ENCODE measurements at places on chromosomes 2 and 18.
A peak's percentile ranks its signal among the peaks of the same experiment; 100 is the strongest.

DNA sequence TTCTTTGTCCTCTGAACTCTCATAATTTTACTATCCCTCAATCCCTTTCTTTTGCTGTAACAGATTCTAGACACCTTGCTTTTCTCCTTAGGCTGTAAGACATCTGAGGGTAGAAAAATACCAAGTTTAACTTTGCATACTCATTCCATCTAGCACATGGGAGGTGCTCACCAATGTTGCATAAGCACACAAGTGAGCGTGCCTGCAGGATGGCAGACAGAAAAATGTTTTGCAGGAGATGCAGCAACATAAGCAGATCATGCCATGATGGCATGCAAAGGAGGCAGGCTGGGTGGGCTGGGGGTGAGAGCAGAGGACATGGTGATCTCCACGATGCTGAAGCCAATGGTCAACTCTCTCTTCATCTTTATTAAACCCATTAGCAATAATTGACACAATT lies 24.1 kb downstream of the CYRIA start:
- H3K27ac ChIP-seq = no peak overlapping the region
- 0 out of 2 replicates have a peak, but pooled peaks cover 4% of the 10 kb centered on the region for H3K4me1 ChIP-seq
- H3K4me3 ChIP-seq = no peak overlapping the region
- DNase-seq = no peak
- no peaks in the 10 kb centered on the region for H3K36me3 ChIP-seq
- no peaks in the 10 kb centered on the region for H3K27me3 ChIP-seq

DNA sequence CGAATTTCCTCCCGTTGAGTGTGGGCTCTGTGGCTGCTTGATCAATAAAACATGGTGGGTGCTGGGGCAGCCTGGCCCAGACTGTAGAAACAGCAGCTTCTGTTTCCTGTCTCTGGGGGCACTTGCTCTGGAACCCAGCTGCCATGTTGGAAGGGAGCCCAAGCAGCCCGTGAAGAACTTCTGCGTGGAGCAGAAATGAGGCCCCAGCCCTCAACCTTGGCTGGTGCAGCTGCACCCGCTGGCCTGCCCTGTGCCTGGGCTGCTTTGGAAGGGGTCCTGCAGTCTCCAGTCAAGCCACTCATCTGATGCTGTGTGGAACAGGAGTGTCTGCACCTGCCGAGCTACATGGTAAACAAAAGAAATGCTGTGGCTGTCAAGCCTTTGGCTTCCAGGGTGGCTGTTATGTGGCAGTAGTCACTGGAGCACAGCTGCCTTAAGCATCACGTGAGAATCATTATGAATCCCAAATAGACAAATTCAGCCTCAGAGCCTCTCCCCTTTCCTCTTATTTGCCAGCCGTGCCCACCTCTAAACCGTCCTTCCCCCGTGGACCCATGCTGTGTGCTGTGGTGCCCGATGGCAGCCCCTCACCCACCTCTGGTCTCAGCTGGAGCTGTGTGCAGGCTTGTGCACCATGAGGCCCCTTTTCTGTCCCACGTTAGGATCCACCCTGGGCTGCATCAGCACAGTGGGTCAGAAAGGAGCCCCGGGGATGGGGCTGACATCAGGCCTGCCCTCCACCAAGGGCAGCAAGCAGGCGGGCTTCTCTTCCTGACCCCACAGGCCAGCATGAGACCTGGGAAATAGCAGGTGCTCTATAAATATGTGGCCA lies 134.0 kb upstream of the HDAC4 start:
- H3K27ac ChIP-seq = no peak overlapping the region
- no peaks in the 10 kb centered on the region for H3K27me3 ChIP-seq
- no peaks in the 10 kb centered on the region for H3K4me1 ChIP-seq
- DNase-seq = peak; percentile 5

DNA sequence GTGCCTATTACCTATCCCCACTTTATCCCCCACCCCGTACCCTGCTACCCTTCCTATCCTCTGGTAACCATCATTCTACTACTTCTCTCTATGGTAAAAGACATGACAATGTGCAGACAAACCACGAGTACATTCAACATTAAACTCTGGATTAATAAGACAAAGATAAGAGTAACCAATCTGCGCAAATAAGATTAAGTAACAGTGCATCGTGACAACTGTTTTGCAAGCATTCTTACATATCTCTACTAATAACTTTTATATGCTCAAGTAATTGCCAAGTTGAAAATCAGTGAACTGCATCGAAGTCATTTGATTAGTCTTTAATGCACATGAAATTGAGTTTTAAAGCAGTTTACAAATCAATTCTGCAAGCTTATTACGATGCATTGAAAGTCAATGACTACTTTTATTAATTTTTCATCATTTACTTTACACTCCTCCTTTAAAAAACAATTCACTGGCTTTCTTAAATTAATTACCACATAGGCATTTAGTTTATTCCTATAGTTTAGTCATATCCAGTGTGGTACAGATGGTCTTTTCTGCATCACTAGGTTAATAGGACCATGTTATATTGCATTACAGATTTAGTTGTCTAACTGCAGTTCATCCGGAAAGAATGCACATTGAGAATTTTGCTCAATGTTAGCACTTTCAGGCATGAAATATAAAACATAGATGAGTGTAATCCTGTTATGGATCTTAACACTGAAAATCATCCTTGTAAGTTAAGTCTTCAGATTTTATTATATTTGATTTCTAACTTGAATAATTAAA lies 178.1 kb downstream of the GCA start:
- H3K27me3 ChIP-seq = no peaks in the 10 kb centered on the region
- H3K36me3 ChIP-seq = no peaks in the 10 kb centered on the region
- no peaks in the 10 kb centered on the region for H3K4me1 ChIP-seq
- no peak overlapping the region for H3K27ac ChIP-seq
- H3K4me3 ChIP-seq = no peak overlapping the region

DNA sequence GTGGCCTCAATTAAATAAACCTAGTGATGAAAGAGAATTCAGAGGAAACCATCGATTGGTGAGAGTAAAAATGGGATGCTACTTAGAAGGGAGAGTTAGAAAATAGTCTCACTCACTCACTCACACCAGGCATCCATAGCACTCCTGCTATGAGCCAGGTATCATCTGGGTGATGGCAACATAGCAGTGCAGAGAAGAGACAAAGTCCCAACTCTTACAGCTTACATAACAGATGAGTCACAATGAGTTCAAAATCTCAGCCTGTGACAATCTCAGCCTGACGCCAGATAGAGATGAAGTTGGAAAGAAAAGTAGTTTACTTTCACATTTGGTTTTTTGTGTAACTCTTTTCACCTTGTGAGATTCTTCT lies 55.4 kb upstream of the THOC1 start:
- peak; percentile 63 for DNase-seq
- H3K27ac ChIP-seq = peak overlapping the region; percentile 96
- H3K27me3 ChIP-seq = no peaks in the 10 kb centered on the region
- H3K36me3 ChIP-seq = no peaks in the 10 kb centered on the region

DNA sequence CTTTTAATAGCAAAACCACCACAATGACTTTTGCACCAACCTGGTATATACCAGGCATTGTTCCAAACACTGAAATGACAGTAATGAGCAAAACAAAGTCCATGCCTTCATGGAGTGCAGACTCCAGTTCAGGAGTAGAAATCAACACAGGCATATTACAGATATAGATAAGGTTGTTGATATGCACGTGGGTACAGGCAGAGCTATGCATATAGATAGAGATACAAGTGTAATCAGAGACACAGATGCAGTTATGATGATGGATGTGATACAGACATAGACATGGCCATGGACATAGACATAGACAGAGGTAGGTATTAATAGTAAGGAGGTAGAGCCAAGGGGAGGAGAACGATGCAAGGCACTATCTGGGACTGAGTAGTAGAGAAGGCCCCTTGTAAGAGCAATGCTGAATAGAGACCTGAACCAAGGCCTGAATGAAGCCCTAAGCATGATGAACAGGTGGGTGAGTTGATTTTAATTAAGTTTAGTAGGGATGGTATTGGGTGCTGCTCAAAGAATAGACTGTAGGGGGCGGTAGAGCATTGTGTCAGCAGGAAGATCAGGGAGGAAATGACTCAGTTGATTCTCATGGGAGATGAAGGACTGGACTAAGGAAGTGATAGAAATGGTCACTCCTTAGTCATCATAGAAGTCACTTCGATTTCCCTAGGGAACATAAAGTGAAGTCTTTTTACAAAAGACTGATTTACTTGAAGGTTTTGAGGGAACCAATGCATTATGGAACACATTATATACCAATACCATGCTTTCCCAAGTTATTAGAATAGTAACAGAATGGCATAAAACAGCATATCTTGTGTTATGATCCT lies 39.4 kb downstream of the CMPK2 start:
- no peaks in the 10 kb centered on the region for H3K27me3 ChIP-seq
- no peak overlapping the region for H3K4me3 ChIP-seq
- H3K36me3 ChIP-seq = no peaks in the 10 kb centered on the region

DNA sequence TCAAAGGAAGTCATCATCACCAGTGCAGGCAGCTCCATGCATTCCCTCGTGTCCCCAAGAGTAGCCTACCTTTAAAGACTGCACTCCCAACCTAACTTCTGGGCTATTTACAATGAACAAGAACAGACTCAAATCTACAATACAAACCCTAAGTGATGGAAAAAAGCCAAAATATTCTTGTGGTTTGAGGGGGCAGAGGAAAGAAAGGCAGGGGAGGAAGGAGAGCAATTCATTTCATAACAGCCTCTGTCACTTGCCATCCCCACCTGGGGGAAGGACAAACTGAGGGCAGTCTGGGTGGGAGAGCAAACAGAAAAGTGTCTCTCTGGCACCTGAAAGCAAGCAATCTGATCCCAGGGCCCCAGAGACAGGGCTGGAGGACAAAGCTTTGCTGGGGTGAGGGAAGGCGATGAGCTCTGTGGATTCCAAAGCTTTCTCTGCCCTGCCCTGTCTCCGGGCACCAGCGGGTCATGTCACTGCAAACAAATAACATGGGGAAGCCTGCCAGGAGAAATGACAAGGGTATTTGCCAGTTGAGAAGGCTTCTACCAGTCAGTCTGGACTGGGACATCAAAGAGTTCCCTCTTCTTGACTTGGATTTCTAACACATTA lies 528.0 kb upstream of the TNP1 start:
- DNase-seq = no peak
- H3K4me1 ChIP-seq = no peaks in the 10 kb centered on the region
- H3K27me3 ChIP-seq = no peaks in the 10 kb centered on the region
- no peak overlapping the region for H3K27ac ChIP-seq
- H3K36me3 ChIP-seq = no peaks in the 10 kb centered on the region

- no peaks in the 10 kb centered on the region for H3K27me3 ChIP-seq
- no peaks in the 10 kb centered on the region for H3K4me1 ChIP-seq
- no peak overlapping the region for H3K27ac ChIP-seq
- H3K4me3 ChIP-seq = no peak overlapping the region
- H3K36me3 ChIP-seq = no peaks in the 10 kb centered on the region
- DNase-seq = no peak
Measured at GRCh38 chr2:86825693-86826381, 35.1 kb upstream of the CD8A start.

GRCh38 chr18:12327510-12328178 lies 19.6 kb downstream of the TUBB6 start:
- no peaks in the 10 kb centered on the region for H3K4me1 ChIP-seq
- DNase-seq = peak; percentile 77
- H3K4me3 ChIP-seq = no peak overlapping the region
- peaks cover 11% of the 10 kb centered on the region for H3K36me3 ChIP-seq

DNA sequence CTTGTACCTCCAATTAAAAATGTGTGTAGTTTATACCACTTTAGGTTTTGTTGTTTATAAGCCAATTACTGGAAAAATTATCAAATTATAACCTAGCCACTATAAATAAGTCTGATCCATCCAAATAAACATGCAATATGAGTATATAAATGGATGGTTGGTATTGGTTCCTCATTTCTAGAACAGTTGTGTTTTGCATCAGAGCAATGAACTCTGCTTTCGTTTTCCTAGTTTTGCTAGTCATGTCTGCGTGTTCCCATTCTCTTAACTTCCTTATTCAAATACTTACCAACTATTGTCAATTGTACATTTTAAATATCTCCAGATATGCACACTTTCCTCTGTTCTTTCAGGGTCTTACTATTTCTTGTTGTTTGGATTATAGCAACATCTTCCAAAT lies 641.7 kb downstream of the NR4A2 start:
- H3K27ac ChIP-seq = no peak overlapping the region
- no peaks in the 10 kb centered on the region for H3K27me3 ChIP-seq
- H3K4me1 ChIP-seq = no peaks in the 10 kb centered on the region
- H3K4me3 ChIP-seq = no peak overlapping the region
- DNase-seq = no peak

DNA sequence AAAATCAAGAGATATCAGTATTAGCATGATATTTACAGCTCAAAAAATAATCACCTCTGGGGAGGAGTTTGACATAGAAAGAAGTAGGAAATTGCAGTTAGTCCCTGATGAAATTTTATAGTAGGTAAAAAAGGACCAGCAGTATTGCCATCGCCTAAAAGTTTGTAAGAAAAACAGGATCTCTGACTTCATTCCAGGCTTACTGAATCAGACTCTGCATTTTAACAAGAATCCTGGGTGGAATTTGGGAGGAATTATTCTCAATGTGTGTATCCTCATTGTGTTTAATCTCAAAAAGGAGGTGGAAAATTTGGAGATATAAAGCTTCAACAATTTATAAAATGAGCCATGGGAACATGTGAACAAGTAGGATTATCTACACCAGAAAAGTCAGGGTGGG lies 31.2 kb upstream of the STAT1 start:
- H3K27ac ChIP-seq = no peak overlapping the region
- no peaks in the 10 kb centered on the region for H3K27me3 ChIP-seq
- peaks cover 14% of the 10 kb centered on the region for H3K4me1 ChIP-seq
- no peaks in the 10 kb centered on the region for H3K36me3 ChIP-seq
- H3K4me3 ChIP-seq = no peak overlapping the region

GRCh38 chr2:135144343-135144742 lies 92.3 kb downstream of the RAB3GAP1 start:
- no peak for DNase-seq
- peaks cover 2% of the 10 kb centered on the region for H3K36me3 ChIP-seq
- no peaks in the 10 kb centered on the region for H3K27me3 ChIP-seq

DNA sequence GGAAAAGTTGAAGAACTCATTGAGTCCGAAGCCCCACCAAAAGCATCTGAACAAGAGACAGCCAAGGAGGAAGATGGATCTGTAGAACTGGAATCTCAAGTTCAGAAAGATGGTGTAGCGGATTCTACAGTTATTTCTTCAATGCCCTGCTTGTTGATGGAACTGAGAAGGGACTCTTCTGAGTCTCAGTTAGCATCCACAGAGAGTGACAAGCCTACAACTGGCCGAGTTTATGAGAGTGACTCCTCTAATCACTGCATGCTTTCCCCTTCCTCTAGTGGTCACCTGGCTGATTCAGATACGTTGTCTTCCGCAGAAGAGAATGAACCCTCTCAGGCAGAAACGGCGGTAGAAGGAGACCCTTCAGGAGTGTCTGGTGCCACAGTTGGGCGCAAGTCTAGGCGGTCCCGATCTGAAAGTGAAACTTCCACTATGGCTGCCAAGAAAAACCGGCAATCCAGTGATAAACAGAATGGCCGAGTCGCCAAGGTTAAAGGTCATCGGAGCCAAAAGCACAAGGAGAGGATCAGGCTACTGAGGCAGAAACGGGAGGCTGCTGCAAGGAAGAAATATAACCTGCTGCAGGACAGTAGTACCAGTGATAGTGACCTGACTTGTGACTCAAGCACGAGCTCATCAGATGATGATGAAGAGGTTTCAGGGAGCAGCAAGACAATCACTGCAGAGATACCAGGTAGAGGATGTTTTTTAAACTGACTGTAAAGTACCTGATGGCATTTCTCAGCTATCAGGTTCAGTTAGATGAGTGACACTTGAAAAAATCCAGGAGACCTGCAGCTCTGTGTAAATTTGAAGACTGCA lies 111.9 kb downstream of the HAUS1 start:
- H3K27me3 ChIP-seq = no peaks in the 10 kb centered on the region
- H3K4me1 ChIP-seq = no peaks in the 10 kb centered on the region
- no peak overlapping the region for H3K27ac ChIP-seq
- no peak overlapping the region for H3K4me3 ChIP-seq
- H3K36me3 ChIP-seq = no peaks in the 10 kb centered on the region

GRCh38 chr2:95356821-95357700 lies 45.4 kb upstream of the FAHD2A start:
- no peak overlapping the region for H3K4me3 ChIP-seq
- H3K36me3 ChIP-seq = no peaks in the 10 kb centered on the region
- H3K27ac ChIP-seq = no peak overlapping the region
- no peaks in the 10 kb centered on the region for H3K4me1 ChIP-seq

Measured in Caco-2 (cell line).